C1 segment of cervical spinal cord (tissue), 14 donors: ENCODE measurements at places on chromosomes 5 and 9.

- no peak for DNase-seq
Observed at GRCh38 chr5:14753947-14754346, 89.4 kb downstream of the OTULIN start.

DNA sequence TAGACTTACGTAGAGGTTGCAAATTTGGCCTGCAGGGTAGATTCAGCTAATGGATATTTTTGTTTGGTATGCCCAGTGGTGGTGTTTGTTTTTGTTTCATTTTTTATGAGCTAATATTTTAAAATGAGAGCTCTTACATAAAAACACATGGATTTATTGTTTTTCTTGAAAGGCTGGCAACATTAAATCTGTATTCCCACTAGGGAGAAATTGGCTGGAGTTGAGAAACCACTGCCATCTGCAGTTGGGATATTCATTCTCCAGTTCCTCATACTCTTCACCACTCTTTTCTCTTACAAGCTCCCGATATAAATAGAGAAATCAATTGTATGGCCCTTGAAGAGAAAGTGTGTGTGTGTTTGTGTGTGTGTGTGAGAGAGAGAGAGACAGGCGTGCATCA, 143.3 kb downstream of the ALDH1A1 start:
- no peak for DNase-seq

- DNase-seq = no peak
Observed at GRCh38 chr5:66634601-66635000, 38.4 kb downstream of the MAST4 start.

DNA sequence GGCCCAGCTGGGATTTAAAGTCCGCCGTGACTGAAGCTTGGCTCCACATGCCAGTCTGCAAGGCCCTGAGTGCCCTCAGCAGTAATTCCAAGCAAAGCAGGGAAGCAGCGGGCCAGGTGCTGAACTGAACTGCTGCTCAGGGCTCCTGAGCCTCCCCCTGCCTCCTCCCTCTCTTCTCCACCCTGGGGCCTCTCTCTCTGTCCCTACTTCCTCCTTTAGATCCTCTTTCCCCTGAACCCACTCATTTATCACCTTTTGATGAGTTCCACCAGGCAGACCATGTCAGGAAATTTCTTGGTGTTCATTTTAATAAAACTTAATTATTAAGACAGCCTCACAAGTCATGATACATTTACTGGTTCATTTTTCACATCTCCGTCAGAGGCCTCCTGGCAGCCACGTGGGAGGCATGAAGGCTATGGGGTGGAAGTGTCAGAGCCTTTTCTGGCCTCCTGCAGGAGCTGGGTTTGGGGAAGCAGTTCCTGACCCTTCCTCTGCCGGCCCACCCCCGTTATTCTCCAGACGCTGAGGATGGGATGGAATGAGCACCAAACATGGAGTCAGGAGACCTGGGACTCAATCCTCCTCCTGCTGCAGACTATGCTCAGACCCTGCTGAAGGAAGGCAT, 32.2 kb upstream of the KCNIP1 start:
- DNase-seq = no peak

GRCh38 chr5:146368137-146368536, 29.5 kb downstream of the POU4F3 start:
- DNase-seq = no peak

GRCh38 chr9:69715825-69716224, 43.7 kb upstream of the APBA1 start:
- no peak for DNase-seq

- no peak for DNase-seq
Observed at GRCh38 chr9:28197653-28198052, 624.4 kb upstream of the C9orf72 start.

DNA sequence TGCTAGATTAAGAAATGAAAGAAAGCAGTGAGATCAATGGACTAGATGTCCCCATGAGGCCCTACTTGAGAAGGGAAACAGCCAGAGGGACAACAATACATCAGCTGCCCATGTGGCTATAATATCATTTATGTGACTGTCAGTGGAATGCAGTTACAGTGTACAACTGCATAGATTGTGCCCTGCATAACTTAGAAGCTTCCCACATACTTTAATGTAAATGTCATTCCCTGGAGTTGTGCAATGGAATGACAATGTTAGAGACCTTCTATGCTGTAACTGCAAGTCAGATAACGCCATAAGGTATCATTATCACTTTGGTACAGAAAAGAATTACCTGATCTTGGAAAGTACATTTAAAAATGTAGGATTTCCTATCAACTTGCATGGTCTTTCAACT, 67.4 kb downstream of the FBN2 start:
- DNase-seq = no peak

DNA sequence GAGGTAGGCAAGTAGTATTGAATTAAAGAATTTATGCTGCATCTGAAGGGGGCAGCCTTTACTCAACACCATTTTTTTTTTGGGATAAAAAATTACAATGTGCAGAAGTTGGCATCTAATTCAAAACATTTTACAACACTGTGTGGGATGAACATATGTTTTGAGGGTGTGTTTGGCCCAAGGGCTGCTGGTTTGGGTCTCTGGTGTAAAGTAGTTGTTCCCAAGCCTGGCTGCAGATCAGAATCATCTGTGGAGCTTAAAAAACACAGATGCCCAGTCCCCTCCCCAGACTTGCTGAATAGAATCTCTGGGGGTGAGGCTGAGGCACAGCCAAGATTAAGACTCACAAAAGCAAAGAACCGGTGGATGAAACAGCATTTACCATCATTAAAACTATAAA, 33.0 kb upstream of the PDZD2 start:
- DNase-seq = no peak

DNA sequence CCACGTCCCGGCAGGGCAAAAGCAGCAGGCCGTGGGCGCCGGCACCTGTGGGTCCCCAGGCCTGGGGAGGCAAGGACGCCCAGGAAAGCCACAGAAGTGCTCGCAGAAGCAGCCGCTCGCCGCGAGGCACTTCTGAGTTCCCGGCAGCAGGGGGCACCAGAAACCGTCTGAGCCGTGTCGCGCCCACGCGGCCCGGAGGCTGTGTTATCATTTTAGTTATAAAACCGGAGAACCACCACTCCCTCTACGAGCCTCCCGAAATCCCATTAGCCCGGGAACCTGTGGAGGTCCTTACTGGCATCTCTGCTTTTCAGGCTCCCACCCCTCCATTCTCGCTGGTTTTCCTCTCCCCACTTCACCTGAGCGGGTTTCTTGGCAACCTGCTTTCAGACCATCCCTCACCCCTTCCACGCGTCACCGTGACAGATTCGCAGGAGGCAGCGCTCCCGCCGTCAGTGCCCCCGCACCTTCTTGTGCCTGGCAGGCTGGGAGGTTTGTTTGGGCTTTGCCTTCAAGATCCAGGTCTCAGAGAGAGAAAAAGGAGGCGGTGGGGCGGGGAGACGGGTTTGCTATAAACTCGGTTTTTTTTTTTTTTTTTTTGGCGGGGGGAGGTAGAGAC, 2.3 kb downstream of the GDNF start:
- DNase-seq = no peak

- no peak for DNase-seq
Observed at GRCh38 chr5:126521130-126521529, 73.9 kb downstream of the ALDH7A1 start.

GRCh38 chr9:14437354-14438231, 123.7 kb upstream of the NFIB start:
- DNase-seq = no peak

GRCh38 chr5:171721464-171721863, 64.2 kb upstream of the SMIM23 start:
- no peak for DNase-seq

- no peak for DNase-seq
Observed at GRCh38 chr9:107784235-107784958, 294.8 kb upstream of the KLF4 start.

DNA sequence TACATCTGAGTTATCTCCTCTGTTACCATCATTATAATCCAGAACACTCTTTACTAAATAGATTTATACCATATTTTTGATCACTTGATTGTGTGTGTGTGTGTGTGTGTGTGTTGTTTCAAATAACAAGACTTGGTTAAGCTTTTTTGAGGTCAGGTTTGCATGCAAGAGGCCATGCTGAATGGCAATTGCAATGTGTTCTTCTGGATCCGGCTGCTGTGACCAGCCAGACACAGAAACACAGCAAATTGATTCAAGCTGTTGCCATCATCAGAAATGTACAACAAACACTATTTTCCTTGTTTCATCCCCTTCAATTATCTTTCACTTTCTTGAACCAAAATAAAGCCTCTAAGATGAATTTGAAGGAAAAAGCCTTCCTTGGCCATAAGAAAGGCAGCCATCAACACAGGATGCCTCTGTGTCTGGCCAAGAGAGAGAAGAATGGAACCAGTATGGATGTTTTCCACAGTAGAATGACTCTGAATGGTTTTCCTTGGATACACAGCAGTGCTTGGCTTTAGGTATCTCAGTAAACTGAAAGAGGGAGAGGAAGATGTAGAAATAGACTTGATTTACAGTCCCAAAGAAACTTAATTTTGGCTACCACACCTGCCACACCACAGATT, 53.9 kb downstream of the DPYSL3 start:
- no peak for DNase-seq

DNA sequence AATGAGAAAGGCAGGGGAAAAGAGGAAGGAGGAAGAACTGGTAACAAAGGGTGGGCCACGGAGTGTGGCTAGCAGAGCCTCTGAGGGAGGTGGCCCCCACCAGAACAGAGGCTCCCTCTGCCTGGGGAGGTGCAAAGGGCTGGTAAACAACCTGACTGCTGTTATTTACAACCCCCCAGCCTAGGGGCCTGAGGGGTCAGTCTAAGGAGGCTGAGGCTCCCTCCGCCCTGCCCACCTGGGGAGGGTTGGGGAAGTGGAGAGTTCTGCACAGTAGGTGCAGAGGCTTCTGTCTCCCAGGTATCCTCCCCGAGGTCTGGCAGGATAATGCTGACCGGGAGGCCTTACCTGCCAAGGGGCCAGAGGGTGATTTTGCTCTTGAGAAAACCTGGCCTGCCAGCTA, 35.6 kb upstream of the SMU1 start:
- no peak for DNase-seq

GRCh38 chr5:96785326-96786109, 22.2 kb downstream of the ERAP1 start:
- no peak for DNase-seq

DNA sequence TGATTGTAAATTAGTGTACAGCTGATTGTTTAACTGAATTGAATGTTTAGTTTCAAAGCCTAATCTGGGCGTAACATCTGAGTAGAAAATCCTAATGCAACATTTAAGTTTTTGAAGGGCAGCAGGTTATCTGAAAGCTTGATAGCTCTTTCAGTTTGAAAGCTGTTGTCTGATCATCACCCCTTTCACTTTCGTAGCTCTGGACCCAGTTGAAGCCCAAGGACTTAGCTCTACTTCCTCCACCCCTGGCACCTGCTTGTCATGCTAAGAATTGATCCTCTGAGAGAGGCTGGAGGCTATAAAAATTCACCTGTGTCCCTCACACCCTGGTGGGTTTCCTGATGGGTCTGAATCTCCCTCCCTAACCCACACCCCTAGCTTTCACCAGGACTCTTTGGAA, 86.0 kb downstream of the ZFAND5 start:
- DNase-seq = no peak

DNA sequence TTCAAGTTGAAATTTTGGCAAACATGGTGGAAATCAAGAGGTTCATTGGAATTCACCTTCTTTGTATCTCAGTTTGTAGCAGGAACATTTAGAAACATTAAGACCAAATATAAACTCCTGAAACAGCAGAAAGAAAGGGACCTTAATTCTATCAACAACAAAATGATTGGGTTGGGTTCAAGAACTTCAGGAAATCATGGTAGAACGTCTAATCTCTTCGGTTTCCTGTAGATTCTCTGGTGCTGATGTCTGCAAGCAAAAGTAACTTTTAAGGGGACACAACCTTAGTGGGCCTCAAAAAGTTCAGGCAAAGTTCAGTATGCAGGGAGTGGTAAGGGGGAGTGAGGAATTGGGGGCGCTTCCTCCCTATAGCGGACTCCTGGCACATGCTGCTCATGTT, 3.4 kb downstream of the IL33 start:
- no peak for DNase-seq

GRCh38 chr9:90872835-90873294, 71.2 kb downstream of the SYK start:
- no peak for DNase-seq

- DNase-seq = no peak
Observed at GRCh38 chr5:988322-988721, 20.3 kb upstream of the NKD2 start.

- DNase-seq = no peak
Observed at GRCh38 chr5:102975457-102976182, 144.3 kb downstream of the GIN1 start.

GRCh38 chr5:36521838-36522745, 84.3 kb upstream of the SLC1A3 start:
- DNase-seq = no peak

GRCh38 chr5:135476615-135477581, 24.7 kb upstream of the TIFAB start:
- DNase-seq = no peak

- DNase-seq = no peak
Observed at GRCh38 chr9:87116492-87116891, 169.2 kb upstream of the GAS1 start.

GRCh38 chr9:26954050-26954508, 2.1 kb upstream of the IFT74 start:
- DNase-seq = no peak

DNA sequence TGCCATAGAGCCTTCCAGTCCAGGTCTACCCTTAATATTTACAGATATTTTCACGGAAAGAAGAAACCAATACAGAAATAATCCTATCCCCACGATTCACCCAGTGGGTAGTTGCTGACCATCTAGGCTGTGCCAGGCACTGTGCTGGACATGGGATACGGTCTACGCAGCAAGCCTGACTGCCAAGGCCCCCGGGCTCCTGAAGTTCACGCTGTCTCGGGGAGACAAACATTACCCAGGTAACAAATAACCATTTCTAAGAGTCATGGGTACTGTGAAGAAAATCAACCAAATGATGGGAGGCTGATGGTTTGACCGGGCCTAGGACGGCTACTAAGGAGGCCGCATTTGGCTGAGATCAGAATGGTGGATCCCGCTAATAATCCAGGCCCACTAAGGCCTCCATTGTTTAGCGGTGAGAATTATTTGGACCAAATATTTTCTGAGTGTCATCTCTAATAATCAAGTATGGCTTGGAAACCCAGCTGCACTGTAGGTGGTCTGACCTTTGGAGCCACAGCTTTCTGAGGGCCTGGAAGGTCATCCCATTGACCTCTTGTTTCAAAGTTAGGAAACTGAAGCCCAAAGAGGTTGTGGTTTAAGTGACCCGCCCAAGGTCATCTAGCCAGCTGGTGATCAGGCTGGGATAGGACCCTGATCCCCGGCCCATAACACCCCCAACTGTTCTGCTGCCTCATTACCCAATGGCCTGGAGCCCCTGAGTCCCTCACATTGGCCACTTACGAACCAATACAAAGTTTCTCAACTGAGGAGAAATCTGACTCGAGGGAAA, 82.4 kb downstream of the AK8 start:
- DNase-seq = no peak

GRCh38 chr5:69312459-69313160, 20.0 kb downstream of the CCDC125 start:
- no peak for DNase-seq

DNA sequence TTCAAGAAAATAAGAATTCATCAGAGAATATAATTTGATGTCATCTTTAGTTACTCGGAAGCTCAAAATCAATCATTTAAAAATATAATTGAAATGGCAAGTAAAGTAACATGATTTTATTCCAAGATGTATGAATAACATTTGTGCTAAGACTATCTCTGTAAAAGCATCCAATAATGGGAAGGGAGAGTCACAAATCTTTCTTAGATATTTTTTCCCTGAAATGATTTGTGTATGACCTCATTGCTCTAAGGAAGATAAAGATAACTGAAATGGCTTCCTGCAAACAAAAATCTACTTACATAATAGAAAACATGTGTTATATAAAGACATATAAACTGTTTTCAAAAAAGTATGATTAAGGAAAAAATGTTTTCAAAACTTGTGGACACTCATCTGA, 97.4 kb upstream of the FGF10 start:
- no peak for DNase-seq
